Mammary epithelial cell (primary cell): ENCODE measurements at places on chromosomes 7 and 10.

DNA sequence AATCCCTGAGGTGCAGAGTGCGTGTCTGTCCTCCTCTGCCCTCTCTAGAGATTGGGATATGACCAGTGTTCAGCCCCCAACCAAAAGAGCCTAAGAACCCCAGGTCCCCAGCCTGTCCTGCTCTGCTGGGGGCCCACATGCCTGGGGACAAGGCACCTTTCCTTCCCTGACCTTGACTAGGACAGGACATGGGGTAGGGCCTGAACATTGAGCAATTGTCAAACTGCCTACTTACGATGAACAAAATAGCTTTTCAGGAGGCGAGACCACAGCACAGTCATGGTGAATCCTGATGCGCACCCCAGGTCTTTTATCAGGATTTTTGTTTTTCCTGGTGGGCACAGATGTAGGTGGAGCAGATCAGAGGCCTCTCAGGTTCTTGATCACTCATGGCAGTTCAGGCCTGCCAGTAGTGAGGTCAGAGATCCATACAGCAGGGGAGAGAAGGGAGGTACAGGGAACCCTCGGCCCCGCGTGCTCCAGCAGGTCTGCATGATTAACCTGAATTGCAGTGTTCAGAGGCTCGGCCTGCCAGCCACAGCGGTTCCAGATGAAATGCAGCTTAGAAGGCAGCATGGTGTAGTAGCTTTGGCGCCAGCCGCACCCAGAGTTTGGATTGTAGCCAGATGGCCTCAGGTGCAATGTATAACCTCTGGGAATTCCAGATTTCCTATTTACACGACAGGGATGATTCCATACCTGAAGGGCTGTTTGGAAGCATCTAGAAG, 191.3 kb downstream of the CUX1 start:
- DNase-seq: peak; percentile 70

- DNase-seq: no peak
Observed at GRCh38 chr10:90394311-90394710, 463.5 kb downstream of the HTR7 start.

- DNase-seq: peak; percentile 29
Observed at GRCh38 chr7:12475362-12476063, 71.8 kb upstream of the VWDE start.

GRCh38 chr10:46264737-46265368, 21.9 kb upstream of the ANTXRL start:
- no peak for DNase-seq

DNA sequence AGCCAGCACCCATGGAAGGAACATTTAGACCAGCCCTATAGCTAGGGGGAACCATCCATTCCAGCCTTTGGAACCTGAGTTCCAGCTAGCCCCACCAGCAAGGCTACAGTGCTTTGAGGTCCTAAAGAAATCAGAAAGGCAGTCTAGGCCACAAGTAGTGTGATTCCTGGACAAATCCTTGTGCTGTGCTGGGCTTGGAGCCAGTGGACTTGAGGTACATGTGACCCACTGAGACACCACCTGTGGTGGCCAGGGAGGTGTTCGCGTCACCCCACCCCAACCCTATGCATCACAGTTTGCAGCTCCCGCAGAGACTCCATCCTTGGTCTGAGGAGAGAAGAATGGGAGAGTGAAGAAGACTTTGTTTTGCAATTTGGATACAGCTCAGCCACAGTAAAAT, 31.8 kb downstream of the ZNF277 start:
- DNase-seq: no peak

GRCh38 chr7:37031571-37032257, 307.4 kb upstream of the AOAH start:
- DNase-seq: peak; percentile 97

- DNase-seq: no peak
Observed at GRCh38 chr7:136228171-136228570, 251.0 kb upstream of the MTPN start.
